ENCODE measurements at places on chromosomes 11 and 22.
A peak's percentile ranks its signal among the peaks of the same experiment; 100 is the strongest.

- DNase-seq = no peak
Observed at GRCh38 chr22:35575116-35575748, 34.6 kb downstream of the RASD2 start.

DNA sequence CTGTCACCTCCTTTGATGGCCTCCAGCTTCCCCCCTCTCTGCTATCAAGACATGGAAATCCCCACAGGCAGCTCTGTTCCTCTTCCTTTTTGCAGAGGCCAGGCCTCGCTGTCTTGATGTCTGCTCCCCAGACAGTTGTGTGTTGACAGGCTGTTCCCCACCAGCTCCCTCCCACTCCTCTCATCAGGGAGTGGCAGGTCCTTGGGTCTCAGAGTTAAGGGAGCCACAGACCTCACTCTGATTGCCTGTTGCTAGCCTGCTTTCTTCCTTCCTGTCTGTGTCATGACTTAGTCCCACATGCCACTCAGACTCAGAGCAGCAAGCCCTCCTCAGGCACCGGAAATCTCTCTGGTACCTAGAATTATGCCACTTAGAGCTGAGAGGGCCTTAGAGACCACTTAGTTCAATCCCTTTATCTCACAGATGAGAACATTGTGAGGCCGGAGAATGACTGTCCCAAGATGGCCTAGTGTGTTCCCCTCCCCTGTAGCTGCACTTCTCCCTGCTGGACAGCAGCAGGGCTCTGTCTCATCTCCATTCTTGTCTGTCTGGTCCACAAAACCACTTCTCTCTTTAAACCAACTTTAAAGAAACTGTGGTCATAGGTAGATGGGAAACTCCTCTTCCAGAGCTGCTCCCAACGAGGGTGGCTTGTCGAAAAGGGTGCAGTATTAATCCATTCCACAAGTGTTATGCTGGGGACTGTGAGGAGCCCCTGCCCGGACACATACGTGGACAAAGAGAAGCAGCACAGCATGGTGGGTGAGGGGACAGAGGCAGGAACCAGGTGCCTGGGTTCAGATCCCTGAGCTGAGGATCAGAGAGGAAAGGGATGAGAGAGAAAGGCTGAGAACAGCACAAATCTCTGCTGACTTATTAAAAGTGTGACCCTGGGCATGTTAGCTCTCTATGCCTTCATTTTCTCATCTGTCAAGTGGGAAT is 4.2 kb downstream of the AMPD3 start:
- peak; percentile 80 for DNase-seq

DNA sequence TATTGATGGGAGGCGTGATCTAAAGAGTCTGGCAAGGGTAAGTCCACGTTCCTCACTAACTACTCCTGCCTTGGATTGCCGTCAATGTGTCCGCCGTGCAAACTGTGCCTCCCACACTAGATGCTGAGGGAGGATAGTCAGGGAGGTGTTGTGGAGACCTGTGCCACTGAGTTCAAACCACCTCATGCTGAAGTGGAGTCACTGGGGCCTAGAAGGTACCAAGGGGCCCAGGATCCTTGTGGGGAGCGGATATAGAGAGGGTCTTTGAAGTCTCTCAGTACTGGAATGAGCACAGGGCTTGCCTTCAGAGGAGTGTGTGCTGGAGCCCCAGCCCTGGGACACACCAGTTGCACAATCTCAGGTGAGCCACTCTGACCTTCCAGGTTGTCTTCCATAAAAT is 27.1 kb upstream of the TMPRSS4 start:
- no peak for DNase-seq

- no peak for DNase-seq
Observed at GRCh38 chr22:37063431-37064420, 12.2 kb downstream of the KCTD17 start.

DNA sequence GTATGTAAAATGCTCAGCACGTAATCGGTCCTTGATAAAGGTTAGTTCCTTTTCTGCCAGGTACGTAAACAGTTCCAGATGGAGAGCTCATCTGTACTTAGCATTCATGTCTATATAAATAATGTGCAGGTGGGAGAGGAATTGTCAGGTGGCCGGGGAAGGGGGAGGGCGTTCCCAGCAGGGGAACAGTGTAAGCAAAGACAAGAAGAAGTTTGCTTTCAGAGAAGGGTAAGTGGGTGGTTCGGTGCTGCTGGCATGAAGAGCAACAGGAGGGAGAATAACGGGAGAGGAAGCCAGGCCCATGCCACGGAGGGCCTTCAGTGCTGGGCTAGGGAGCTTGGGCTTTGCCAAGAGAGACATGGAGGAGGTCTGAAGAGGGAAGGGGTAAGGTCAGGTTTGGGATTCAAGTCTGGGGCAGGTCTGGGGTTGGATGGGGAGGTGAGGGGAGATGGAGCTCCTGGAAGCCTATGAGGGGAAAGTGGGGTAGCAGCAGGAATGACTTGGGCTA is 11.4 kb upstream of the WNT11 start:
- DNase-seq = no peak

Measured in stimulated activated effector memory CD8-positive, alpha-beta T cell treated with anti-CD3 and anti-CD28 coated beads, Interleukin-12 subunit alpha, Interleukin-12 subunit beta, amount 100 ng/mL, for 72 hours (primary cell).